ENCODE measurements at places on chromosomes 3 and 15. TPM values are rescaled to one million over a fixed set of nuclear protein-coding genes. Genes with fewer than 3 reads are reported as not detected.

GRCh38 chr3:170137986-170138385, 43.5 kb downstream of the PHC3 start:
- DNase-seq: no peak

DNA sequence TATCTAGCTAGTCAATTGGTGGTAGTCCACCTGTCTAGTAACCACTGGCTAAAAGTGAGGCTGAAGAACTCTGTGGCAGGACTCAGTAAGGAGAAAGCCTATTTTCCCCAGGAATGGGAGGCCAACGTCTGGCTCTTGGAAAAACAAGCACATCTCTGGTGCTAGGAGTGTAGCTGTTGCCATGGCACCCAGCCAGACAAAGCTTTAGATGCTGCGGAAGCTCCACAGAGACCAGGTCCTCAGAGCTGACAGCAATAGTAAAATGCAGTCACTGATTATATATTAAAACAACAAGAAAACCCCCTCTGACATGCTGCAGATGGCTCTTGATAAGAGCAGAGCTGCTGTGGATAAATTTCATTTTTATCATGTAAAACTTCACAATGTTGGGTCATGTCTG, 124.9 kb upstream of the STRIT1 start:
- no peak for DNase-seq

Gene C3orf33
- total RNA-seq: 1.1 TPM

Gene PATL2
- not detected for total RNA-seq

GRCh38 chr15:82993144-82993543, 7.1 kb downstream of the RAMAC start:
- no peak for DNase-seq

Gene ANKUB1
- total RNA-seq: not detected

Gene GOLGA8S
- not detected for total RNA-seq

- DNase-seq: no peak
These were observed 35.7 kb upstream of the GABRG3 start for GRCh38 chr15:26935322-26935721.

GRCh38 chr3:77372634-77373346, 332.9 kb downstream of the ROBO2 start:
- DNase-seq: no peak

- DNase-seq: no peak
These were observed 22.8 kb upstream of the C2CD4B start for GRCh38 chr15:62187910-62188309.

GRCh38 chr3:54931182-54931581, 3.3 kb upstream of the LRTM1 start:
- DNase-seq: no peak

All from HT-29 (cell line).